ENCODE measurements at places on chromosomes 16 and 17. TPM values are rescaled to one million over a fixed set of nuclear protein-coding genes. Genes with fewer than 3 reads are reported as not detected.

Gene CUEDC1
- 23.6 TPM for total RNA-seq

Gene IFT20
- 44.1 TPM for total RNA-seq

Gene PGAP3
- 47.9 TPM for total RNA-seq

Gene CARD14
- 1.4 TPM for total RNA-seq

Gene SLC12A3
- total RNA-seq = not detected

Gene HSPB9
- 0.28 TPM for total RNA-seq

Gene STAC2
- not detected for total RNA-seq

Gene TNFRSF17
- 1.2 TPM for total RNA-seq

Gene ERCC4
- 5.9 TPM for total RNA-seq

Gene RTN4RL1
- 0.47 TPM for total RNA-seq

Gene ACE
- 23.0 TPM for total RNA-seq

Gene SRL
- 0.41 TPM for total RNA-seq

Gene MYO15B
- 591 TPM for total RNA-seq

Gene PPP1R27
- not detected for total RNA-seq

Gene NPIPA2
- total RNA-seq = 4.9 TPM

Gene PYY
- total RNA-seq = 22.0 TPM

Gene WNT9B
- not detected for total RNA-seq

Gene TMEM235
- total RNA-seq = not detected

Gene KRT32
- not detected for total RNA-seq

Gene MYH13
- total RNA-seq = 0.05 TPM

Gene XYLT1
- total RNA-seq = 23.1 TPM

Gene PPY
- not detected for total RNA-seq

Gene SLC6A4
- total RNA-seq = 1.2 TPM

Gene CDC6
- total RNA-seq = 14.9 TPM

Gene PSMB3
- 145 TPM for total RNA-seq

Gene HEATR9
- total RNA-seq = not detected

Gene USP43
- total RNA-seq = 7.2 TPM

Gene KRTAP17-1
- not detected for total RNA-seq

Gene TMC7
- total RNA-seq = 9.2 TPM

Gene DBNDD1
- 3.0 TPM for total RNA-seq

Gene NPIPB9
- 4.4 TPM for total RNA-seq

Gene MAP2K4
- total RNA-seq = 47.5 TPM

Gene RNF112
- total RNA-seq = 13.4 TPM

Gene PDILT
- not detected for total RNA-seq

Gene EFNB3
- 0.31 TPM for total RNA-seq

Gene RGS9
- total RNA-seq = 14.6 TPM

Gene KRTAP4-9
- not detected for total RNA-seq

Gene C16orf46
- 0.58 TPM for total RNA-seq

Gene MCRIP2
- total RNA-seq = 116 TPM

Gene SP6
- total RNA-seq = 11.6 TPM

Gene ADAD2
- 0.26 TPM for total RNA-seq

Gene ZFHX3
- 36.0 TPM for total RNA-seq

Gene C17orf78
- not detected for total RNA-seq

Gene PHLPP2
- 54.7 TPM for total RNA-seq

Gene CACNG3
- not detected for total RNA-seq

Gene KRTAP16-1
- total RNA-seq = not detected

Gene CYGB
- 24.0 TPM for total RNA-seq

Gene LPCAT2
- 22.1 TPM for total RNA-seq
